ENCODE measurements at places on chromosomes 6 and 20.

GRCh38 chr20:42138729-42139128 lies 520.6 kb upstream of the CHD6 start:
- no peak for DNase-seq

GRCh38 chr6:5096482-5096881 lies 11.3 kb downstream of the PPP1R3G start:
- DNase-seq: no peak

- DNase-seq: no peak
Observed at GRCh38 chr20:34977365-34978091, 21.9 kb downstream of the MYH7B start.

GRCh38 chr6:29964518-29964886 lies 22.2 kb downstream of the HLA-A start:
- DNase-seq: no peak

DNA sequence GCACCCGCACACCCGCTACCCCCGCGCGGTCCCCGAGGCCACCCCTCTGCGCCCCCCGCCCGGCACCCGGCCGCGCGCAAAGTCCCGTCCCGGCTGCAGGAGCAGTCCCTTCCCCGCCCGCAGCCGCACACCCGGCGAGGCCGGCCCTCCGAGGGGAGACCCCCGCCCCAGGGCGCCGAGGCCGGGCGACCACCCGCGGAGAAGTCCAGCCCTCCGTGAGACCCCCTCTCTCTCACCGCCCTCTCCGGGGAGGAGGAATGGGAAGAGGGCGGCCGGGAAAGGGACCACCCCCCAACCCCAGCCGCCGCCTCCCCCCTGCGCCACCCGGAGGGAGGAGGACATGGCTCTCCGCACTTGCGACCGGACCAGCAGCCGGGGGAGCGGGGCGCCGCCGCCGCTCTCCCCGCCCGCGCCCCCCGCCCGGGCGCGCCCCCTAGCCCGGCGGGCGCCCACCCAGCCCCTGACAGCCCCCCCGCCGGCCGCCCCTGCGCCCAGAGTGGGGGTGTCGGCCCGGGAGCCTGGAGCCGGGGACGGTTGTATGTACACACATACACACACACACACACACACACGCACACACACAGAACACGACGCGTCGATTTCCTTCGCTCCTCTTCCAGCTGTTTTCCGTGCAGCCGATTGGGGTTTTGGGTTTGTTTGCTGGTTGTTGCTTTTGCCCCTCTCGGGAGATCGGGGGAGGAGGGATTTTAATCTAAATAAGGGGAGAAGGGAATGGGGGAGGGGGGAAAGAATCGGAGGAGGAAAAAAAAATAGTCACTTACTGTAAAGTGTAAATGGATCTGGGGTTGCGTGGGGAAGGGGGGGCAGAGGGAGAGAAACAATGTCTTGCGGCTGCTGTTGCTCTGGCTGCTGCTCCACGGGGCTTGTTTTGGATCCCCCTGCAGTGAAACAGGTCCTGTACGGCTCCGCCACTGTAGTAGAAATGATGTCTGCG lies at the start of gene ATXN1:
ATXN1 (minus strand) TSS at position 945 of the 955 bp plus-strand sequence.
- no peak for DNase-seq

DNA sequence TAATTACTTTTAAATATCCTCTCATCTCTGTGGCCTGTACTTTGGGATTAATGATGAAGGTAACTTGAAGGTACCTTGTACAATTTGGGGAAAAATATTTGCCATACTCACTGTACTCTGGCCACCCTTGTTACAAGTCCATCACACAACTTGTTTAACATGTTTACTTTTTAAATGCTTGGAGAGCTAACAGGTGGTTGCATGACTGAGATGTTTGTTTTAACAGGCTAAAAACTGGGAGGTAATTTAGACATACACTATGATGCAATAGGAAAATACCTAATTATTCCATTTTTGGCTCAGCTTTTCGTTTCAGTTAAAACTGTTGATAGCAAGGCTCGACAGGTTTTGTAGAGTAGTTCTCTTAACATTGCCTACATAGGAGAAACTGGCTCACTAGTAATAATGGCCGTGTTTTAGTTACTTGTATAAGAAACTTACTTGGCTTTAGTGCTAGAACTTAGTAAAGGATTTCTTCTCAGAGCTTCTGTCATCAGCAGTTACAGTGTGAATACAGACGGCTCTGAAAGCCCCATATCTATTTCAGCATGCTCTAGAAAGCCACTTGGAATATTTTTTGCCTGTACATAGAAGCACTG lies 489.8 kb upstream of the SOX4 start:
- no peak for DNase-seq

All from non-pigmented ciliary epithelial cell (primary cell).